ENCODE measurements at places on chromosomes 1 and 21.

DNA sequence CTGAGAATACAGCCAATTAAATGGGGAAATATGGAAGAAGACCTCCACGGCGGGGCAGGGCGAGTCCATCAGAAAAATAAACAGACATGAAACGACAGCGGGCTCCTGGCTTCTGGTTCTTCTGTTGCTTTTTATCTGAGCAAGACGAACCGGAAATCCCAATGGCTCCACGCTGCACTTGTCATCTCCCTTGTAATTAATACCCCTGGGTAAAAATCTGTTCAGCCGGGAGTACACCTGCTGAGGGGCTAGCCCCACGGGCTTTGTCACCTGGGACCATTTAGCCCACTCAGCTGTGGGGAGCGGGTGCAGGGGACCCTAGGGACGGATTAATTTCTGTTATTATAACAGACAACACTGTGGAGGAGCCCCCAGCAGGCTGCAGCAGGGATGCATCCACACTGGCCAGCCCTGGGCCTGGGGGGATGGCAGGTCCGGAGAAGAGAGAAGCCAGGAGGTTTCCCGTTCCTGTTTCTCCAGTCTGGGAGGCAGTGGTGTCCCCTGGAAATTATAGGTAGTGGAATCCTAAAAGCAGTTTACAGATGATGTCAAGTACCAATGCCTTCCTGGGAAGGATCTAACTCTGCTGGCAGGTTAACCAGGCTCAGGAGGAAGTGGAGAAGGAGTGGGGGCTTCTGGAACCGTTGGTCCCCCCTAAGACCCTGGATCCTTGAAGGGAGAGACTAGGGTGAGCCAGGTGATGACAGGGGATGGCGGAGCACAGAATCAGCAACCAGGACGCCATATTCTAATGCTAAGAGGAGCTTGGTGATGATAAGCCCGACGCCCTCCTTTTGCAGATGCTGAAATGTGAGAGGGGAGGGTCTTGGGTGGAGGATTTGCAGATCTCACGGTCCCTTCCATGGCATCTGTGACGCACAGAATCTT is 566.1 kb downstream of the PTPRU start:
- no peak for DNase-seq

DNA sequence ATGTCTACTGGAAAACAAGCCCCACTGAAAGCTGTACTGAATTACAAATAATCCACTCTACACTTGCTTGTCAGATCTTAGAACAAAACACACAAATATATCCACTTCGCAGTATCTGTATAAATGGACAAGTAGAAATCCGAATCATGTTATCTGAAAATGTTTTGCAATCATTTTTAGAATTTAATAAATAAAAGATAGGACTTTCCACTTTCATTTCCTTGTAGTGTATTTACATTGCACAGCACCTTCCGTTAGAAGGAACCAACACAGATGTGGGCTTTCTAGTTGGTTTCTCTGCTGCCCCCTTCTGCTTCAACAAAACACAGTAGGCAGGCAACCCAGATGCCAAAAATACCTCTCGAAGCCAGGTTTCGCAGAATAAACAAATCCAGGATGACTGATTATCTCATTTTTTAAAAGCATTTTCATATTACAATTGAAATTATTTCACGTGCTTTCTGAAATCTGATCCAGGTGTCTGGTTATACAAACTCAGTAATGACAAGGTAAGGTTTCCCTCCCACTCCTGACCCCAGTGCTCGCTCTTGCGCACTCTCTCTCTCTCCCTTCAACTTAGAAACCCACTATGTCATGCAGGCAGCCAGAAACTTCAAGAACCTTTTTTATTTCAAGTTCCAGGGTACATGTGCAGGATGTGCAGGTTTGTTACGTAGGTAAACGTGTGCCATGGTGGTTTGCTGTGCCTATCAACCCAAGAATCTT is 389.9 kb downstream of the SMYD3 start:
- peak; percentile 48 for DNase-seq

DNA sequence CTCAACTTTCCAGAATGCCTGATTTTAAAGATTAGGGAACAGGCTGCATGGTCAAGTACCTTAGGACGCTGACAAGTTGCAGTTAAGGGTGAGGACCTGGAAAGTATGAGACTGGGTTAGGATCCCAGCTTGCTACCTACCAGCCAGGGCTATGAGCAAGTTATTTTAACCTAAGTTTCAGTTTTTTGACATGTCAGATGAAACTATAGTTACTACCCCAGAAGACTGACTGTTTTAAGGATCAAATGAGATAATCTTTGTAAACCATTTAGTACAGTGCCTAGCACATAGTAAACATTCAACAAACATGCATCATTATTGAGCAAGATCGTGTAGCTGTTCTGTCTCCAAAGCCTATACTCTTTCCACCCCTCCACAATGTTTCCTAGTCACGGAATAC is 14.4 kb downstream of the THEMIS2 start:
- DNase-seq = no peak

GRCh38 chr1:113298941-113299340 is 91.4 kb upstream of the MAGI3 start:
- DNase-seq = no peak

DNA sequence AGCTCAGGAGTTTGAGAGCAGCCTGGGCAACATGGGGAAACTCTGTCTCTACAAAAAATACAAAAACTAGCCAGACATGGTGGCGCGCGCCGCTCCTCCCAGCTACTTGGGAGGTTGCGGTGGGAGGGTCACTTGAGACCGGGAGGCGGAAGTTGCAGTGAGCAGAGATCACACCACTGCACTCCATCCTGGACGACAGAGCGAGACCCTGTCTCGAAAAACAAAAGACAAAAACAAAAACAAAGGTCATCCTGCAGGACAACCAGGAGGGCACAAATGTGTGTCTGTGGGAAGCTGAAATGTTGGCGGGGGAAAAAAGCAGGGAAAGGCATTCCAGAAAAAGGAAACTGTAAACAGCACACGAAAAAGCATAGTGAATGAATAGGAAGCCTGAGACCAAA is 104.1 kb upstream of the HNRNPU start:
- DNase-seq = peak; percentile 43

Measured in endothelial cell (in vitro differentiated cells).